ENCODE measurements at places on chromosomes 4 and X. TPM values are rescaled to one million over a fixed set of nuclear protein-coding genes. Genes with fewer than 3 reads are reported as not detected.

DNA sequence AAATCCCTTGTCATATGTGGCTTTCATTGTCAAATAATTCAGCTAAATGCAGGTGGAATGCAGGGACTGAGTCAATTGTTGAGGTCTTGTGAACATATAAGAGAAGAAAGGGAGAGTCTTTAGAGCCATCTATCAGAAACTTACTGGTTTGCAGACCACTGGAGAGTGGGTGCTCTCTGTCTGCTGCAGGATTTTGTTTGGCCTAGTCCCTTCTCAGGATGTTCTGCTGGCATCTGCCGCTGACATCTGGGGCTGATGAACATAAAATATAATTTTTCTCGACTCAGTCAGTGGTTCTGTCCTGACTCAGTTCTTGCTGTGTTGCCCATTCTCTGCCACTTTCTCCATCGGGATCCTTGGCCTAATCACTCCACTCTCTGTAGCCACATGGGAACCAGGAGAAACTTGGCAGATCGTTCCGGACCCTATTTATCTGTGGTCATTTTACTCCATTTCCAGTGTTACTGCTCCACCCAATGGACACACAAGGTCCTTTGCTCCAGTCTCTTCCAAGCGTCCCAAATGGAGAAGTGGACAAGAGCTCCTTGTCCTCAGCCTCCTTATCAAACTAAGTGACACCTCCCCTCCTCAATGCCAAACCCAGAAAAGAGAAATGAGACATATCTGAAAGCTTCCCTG is 436.2 kb downstream of the FAT4 start:
- no peak for DNase-seq

SERPINA7 gene
- total RNA-seq = not detected

- DNase-seq = peak; percentile 31
Measured at GRCh38 chr4:2163311-2163821, 78.6 kb downstream of the HAUS3 start.

- no peak for DNase-seq
Measured at GRCh38 chr4:185554365-185555126, 19.2 kb upstream of the PDLIM3 start.

DNA sequence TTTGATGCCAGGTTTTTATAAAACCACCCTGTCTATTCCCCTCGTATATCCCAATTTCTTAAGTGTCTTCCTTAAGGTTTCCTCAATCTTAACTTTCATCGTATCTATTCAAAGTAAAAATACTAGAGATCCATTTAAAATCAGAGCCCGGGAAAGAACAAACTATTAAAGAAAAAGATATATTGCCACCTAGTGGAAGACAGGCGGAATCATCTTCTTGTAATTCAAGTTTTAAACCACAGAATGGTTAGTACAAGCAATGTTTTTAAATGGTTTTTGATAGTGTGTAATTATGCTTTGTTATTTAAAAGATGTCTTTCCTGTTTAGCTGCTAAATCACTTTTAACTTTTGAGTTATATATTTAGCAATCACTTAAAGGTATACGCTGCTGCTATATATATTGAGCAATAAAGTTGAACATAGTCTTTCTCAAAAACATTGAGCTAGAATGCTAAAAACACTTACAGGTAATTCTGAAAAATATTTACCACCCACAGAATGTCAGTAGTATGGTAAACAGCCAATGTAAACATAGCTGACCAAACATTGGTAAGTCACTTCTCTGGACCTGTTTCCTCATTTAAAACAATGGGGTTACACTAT is 18.2 kb downstream of the PRDM8 start:
- DNase-seq = no peak

DNA sequence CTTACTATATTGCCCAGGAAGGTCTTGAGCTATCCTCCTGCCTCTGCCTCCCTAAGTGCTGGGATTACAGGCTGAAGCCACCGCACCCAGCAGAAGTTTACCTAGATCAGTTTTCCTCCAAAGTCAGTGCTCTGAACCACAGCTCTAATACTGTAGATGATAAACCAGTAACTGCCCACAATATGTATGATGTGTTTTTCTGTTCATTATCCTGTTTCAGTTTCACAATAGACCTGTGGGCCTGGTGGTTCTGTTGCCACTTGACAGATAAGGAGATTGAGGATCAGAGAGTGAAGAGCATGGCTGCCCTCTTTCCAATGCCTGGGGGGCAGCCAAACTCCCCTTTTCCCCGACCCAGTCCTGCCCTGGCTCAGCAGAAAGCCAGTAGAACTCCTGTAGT is 87.0 kb downstream of the EFNB1 start:
- no peak for DNase-seq

TRPC5OS gene
- not detected for total RNA-seq

- DNase-seq = no peak
Measured at GRCh38 chr4:108051343-108051742, 61.7 kb downstream of the HADH start.

- no peak for DNase-seq
Measured at GRCh38 chrX:10633722-10634121, 13.3 kb upstream of the MID1 start.

- DNase-seq = no peak
Measured at GRCh38 chr4:13309751-13310150, 174.4 kb downstream of the RAB28 start.

DNA sequence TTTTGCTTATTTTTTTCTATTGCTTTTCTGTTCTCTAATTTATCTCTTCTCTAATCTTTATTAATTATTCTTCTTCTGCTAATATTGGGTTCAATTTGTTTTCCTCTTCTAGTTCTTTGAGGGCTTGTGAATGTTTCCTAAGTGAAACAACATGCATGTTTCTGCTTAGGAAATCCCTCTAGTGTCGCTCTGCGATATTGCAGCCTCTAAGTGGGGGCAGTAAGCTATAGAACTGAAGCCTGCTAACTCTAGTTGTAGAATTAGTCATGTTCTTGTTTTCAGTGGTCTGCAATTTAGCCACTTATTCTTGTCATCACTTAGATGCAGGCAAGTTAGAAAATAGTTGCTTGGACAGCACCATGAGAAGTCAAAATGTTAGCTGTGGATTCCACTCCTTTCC is 222.6 kb downstream of the SPIN4 start:
- no peak for DNase-seq

DNA sequence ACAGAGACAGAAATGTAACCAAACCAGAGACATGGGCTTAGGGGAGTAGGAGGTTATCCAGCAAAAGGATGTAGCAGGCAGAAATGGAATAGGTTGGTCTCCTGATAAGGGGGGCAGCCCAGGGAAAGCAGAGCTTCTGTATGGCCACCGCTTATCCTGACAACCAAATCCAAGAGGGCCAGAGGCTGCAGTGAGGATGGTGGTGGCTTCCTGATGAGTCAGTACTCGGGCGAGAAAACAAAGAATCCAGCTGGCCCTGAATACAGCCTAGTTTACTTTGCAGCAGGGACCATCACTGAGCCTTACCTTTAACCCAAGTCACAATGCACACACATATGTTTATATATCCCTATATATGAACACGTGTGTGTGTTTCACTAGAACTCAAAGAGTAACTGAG is 129.7 kb upstream of the FTHL17 start:
- no peak for DNase-seq

DNA sequence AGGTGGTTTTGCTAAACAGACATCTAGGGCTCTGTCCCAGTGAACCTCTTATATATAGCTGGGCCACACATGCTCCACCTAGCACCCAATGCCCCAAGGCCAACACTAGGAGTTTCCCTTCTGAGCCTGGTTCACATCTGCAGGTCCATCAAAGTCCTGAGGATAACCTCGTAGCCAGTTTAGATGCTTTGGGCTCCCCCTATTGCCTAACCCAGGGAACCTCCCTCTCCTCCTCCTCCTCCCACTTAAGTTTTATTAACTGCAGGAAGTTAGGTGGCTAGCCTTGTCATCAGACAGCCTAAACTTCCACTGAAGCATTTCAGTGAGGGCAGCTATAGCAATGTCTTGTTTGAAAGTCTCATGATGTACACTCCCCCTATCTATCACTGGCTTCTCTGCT is 88.0 kb downstream of the GUCY2F start:
- no peak for DNase-seq

- DNase-seq = no peak
Measured at GRCh38 chr4:47499700-47500099, 14.6 kb downstream of the ATP10D start.

MAGEA10 gene
- total RNA-seq = not detected

GRCh38 chrX:41526271-41526670 is 79.1 kb downstream of the NYX start:
- no peak for DNase-seq

EXOC1 gene
- 28.9 TPM for total RNA-seq

OPHN1 gene
- total RNA-seq = 6.8 TPM

DNA sequence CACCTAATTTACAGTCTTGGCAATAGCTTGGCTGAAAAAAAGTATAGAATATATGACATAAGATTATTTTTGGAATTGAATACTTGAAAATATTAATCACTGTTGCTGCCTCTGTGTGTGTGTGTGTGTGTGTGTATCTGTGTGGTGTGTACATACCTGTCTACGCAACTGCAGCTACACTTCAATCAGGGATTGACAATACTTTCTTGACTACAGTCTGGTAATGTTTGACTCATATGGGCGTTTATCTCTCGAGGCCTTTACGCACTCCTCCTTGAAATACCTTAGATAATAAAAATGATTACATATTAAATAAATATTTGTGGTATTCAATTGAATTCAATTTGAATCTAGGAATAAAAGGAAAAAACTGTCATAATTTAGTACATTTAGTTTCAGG is 565.2 kb downstream of the PCDH18 start:
- DNase-seq = no peak

GRCh38 chr4:1449833-1450741 is 43.8 kb upstream of the NKX1-1 start:
- DNase-seq = no peak

HTRA3 gene
- 1.3 TPM for total RNA-seq

DNA sequence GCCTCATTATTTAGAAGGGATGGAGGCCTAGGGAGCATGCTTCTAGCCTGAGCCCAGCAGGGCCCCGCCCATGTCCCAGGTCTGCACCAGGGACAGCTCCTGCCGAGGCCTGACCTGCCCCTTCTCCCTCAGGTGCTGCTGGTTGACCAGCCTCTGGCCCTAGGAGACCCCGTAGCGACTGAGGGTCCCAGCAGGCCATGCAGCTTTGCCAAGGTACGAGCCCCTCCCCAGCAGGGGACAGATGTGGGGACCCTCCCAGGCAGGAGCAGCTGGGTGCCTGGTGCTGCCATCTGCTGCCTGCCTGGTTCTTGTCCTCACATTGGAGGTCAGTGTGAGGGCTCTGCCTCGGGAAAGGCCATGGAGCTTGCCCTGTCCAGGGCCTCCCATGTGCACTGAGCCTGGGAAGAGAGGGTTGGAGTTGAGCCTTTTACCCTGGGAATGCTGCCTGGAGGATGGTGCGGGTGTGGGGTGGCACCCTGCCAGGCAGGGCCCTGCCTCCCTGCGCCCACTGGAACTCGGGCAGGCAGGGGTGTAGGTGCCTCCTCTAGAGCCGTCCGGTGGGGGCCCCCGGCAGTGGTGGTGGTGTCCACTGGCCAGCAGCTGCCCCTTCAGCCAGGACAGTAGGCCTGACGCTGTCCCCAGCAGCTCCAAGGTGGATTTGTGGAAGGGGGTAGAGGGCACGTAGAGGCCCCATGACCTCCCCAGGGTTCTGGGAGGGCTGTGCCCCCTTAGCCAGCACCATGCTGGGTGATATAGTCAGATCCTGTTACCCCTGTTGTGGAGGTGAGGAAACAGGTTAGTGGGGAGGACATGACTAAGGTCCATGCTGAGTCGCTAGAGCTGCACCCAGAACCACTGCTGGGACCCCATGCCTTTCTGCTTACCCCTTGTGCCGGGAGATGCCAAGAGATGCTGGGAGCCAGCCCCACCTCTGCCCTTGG is 2.2 kb upstream of the MSANTD1 start:
- no peak for DNase-seq

DNA sequence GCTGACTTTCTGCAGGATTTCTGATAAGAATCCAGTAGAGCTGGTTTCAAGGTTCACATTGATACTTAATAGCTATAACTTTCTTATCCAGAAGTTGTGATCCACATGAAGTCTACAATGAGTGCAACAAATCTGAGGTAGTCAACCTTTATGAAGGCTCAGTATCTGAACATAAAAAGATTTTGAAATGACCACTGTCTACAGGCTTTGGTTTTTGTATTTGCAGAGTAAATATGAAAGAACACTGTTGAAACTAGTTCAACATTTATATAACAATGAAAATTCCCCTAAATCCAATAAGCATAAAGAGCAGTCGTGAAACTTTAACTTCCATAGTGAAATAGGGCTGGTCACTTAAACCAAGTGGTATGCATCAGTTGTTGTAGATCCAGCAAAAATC is 55.6 kb upstream of the RLIM start:
- no peak for DNase-seq

DNA sequence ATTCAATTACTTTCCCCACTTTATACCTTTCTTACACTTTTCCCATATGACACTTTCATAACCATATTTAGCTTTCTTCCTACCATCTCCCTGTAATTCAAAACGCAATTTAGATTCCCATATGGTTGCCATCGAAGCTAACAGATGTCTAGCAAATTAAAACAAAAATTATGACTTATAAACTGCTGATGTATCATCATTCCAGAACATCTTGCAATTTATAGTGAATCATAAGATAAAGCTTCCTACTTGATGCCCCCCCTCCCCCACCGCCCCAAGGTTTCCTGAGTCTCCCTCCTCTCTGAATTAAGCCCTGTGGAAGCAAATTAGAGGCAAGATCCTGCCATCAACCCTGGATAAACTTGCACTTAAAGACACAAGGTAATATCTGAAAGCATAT is 5.4 kb downstream of the TSPAN5 start:
- no peak for DNase-seq

DNA sequence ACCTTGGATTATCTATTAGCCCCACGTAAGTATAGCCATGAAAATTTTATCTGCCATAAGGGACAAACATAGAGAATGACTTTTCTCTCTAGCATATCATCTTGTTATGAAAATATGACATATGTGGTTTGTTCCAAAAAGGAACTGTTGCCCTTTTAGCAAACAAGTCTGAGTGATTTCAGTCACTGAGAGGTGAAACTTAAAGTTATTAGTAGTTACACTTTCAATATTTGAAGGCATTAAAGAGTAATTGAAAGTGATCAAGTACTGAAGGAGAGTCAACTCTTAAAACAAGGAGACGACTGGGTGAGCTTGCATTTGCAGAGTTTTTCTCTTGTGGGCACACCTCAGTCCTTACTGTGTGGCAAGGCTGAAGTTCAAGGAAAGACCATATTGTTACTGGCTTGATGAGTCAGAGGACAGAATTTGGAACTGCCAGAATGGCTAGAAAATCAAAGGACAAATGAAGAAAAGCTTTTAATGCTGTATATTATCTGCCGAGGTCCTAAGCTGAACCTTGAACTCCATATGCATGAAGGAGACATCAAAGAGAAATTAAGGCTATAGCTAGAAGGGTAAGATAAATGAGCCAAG is 205.1 kb upstream of the EMCN start:
- no peak for DNase-seq

FHDC1 gene
- 14.0 TPM for total RNA-seq

DNA sequence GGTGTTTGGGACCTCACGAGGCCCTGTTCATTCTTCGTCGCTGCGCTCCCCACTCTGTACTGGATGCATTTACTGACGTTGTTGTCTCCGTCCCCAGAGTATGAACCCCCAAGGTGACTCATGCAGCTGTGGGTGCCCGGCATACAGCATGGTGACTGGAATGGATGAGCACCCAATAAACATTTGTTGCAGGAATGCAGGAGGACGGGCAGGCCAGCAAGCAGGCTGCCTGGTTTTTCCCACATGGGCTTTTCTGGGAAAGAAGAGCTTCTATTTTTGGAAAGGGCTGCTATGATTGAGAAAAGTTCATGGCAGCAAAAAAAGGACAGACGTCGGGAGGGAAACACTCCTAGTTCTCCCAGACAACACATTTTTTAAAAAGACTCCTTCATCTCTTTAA is 893 bp upstream of the SOD3 start:
- no peak for DNase-seq

Data from colonic mucosa (tissue), 4 donors.